ENCODE measurements at places on chromosomes 2 and 18.

DNA sequence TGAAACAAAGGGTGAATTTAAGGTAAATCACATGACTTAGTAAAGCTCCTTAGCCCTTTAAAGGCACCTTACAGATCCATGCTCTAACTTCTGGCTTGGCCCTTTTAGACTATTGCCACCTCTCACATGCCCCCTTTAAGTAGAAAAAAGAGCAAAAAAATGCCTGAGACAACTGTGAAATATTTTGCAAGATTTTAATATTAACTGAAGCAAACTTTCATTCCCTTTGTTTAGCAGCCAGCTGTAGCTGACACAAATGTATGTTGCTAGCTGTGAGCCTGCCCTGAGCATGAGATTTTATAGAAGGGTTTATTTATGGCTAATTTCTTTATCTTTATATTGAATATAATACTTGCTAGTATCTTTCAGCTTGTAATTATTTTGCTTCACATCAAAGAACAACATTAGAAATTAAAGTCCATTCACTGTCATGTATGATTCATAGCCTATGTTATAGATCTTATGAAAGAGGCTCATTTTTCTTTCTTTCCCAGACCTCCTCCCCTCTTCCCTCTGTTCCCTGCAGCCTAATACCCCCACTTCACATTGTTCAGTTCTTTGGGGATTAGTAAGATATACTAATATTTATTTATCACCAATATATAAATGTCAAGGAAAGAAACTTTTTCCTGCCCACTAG, 637.2 kb upstream of the ZEB2 start:
- DNase-seq: no peak

- DNase-seq: no peak
Observed at GRCh38 chr2:12970861-12971260, 254.1 kb downstream of the TRIB2 start.

GRCh38 chr2:212973347-212973746, 178.1 kb downstream of the IKZF2 start:
- DNase-seq: no peak

GRCh38 chr2:100395532-100396350, 21.7 kb downstream of the CHST10 start:
- DNase-seq: no peak

- no peak for DNase-seq
Observed at GRCh38 chr2:225112362-225113126, 70.3 kb upstream of the DOCK10 start.

GRCh38 chr2:2810504-2810903, 479.4 kb upstream of the MYT1L start:
- DNase-seq: no peak

DNA sequence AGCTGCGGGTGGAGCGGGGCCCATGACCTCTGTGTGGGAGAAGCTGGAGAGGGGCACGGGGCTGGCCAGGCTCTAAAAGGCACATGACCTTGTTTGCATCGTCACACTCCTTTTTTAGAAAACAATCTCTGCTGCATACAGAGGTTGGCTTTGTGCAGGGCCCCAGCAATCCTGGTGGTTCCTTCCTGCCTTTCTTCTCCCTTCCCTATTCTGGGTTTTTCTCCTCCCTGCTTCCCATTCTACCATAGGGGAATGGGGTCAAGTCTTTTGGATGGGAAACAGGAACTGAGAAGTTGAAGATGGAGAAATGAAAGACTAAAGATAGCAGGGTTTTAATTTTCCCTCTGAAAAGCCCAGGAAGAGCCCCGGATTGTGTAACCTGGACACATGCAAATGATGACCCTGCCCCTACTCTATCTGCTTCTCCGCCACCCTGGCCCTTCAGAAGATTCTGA, 53.9 kb downstream of the ASAP2 start:
- DNase-seq: no peak

- no peak for DNase-seq
Observed at GRCh38 chr18:11025671-11026070, 123.7 kb downstream of the PIEZO2 start.

All from stimulated activated CD4-positive, alpha-beta T cell treated with anti-CD3 and anti-CD28 coated beads, TNF-alpha, amount 100 ng/mL, for 4 hours (primary cell).